ENCODE measurements at places on chromosomes 12 and 14. TPM values are rescaled to one million over a fixed set of nuclear protein-coding genes. Genes with fewer than 3 reads are reported as not detected.
A peak's percentile ranks its signal among the peaks of the same experiment; 100 is the strongest.

Gene CLEC6A
- not detected for total RNA-seq

Gene KRT71
- not detected for total RNA-seq

GRCh38 chr12:110501399-110501751 is 536 bp downstream of the VPS29 start:
- DNase-seq, result peak; percentile 33
- H3K4me3 ChIP-seq, result peak overlapping the region; percentile 99
- peak overlapping the region; percentile 95 for H3K27ac ChIP-seq
- H3K36me3 ChIP-seq, result peaks cover 7% of the 10 kb centered on the region
- H3K27me3 ChIP-seq, result no peaks in the 10 kb centered on the region

- peak overlapping the region; percentile 24 for H3K27ac ChIP-seq
- no peaks in the 10 kb centered on the region for H3K27me3 ChIP-seq
- peaks cover 12% of the 10 kb centered on the region for H3K4me1 ChIP-seq
- no peak for DNase-seq
Measured at GRCh38 chr12:110656071-110656655, 32.8 kb downstream of the HVCN1 start.

DNA sequence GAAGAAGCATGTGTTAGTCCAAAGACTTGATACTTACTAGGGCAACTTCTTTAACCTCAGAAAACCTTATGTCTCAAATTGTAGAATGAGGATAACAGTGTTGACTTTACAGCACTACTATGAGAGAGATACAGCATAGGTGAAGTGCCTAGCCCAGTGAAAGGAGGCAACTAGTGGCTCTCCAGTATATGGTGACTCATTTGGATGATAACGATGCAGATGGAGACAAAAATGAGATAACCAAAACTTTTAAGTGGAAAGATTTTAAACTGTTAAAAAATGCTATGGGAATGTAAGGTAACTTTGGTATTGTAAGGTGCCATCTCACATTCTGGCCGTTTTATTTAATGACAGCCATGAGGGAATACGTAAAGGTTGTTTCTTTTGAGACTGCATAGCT is 2.7 kb downstream of the PHC1 start:
- H3K4me1 ChIP-seq, result peaks cover 22% of the 10 kb centered on the region
- peaks cover 7% of the 10 kb centered on the region for H3K36me3 ChIP-seq
- no peak overlapping the region for H3K27ac ChIP-seq

- H3K27me3 ChIP-seq, result peaks cover 26% of the 10 kb centered on the region
- peaks cover 6% of the 10 kb centered on the region for H3K36me3 ChIP-seq
- H3K27ac ChIP-seq, result peak overlapping the region; percentile 43
- no peak overlapping the region for H3K4me3 ChIP-seq
Measured at GRCh38 chr12:132437943-132438700, 51.8 kb upstream of the FBRSL1 start.

All from neural crest cell (in vitro differentiated cells).